ENCODE measurements at places on chromosomes 2 and 18.
A peak's percentile ranks its signal among the peaks of the same experiment; 100 is the strongest.

- DNase-seq = no peak
These were observed 303.0 kb downstream of the CYRIA start for GRCh38 chr2:16362611-16363010.

- no peak for DNase-seq
These were observed 794.8 kb downstream of the SATB2 start for GRCh38 chr2:198662905-198663304.

DNA sequence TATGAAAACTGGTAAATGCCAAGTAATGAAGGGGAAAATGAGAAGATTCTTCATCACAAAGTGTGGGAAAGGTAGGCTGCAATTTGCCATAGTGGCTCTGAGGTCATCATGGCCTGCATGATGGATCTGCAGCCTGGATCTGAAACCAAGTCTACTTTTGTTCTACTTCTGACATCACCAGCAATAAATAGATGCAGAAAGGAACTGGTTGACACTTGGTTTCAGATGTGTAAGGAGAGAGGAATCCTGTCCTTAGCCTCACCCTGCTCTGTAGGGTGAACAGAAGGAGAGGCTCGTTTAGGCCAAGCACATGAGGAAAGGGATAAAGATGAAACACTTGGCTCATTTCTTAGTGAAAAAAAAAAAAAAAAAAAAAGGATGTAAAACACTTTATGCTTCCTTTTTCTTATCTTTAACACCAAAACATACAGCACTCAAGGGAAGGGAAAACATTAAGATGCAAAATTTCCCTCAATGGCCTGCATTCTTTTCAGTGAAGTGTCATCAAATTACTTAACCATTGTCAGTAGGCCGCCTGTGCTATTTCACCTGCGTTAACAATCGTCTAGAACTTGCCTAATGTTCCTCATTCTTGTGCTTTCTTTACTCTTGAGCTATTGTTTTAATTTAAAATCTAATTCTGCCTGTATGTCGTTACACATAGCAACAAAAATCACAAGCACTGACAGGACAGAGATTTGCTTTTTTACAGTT is 3.9 kb downstream of the NEB start:
- DNase-seq = no peak

- no peak for DNase-seq
These were observed 46.7 kb upstream of the BARD1 start for GRCh38 chr2:214856137-214856536.

GRCh38 chr2:191322828-191323506 is 77.8 kb downstream of the MYO1B start:
- no peak for DNase-seq

- no peak for DNase-seq
These were observed 75.5 kb downstream of the NPAS2 start for GRCh38 chr2:100895402-100895801.

GRCh38 chr18:65257149-65257548 is 493.7 kb upstream of the CDH7 start:
- no peak for DNase-seq

DNA sequence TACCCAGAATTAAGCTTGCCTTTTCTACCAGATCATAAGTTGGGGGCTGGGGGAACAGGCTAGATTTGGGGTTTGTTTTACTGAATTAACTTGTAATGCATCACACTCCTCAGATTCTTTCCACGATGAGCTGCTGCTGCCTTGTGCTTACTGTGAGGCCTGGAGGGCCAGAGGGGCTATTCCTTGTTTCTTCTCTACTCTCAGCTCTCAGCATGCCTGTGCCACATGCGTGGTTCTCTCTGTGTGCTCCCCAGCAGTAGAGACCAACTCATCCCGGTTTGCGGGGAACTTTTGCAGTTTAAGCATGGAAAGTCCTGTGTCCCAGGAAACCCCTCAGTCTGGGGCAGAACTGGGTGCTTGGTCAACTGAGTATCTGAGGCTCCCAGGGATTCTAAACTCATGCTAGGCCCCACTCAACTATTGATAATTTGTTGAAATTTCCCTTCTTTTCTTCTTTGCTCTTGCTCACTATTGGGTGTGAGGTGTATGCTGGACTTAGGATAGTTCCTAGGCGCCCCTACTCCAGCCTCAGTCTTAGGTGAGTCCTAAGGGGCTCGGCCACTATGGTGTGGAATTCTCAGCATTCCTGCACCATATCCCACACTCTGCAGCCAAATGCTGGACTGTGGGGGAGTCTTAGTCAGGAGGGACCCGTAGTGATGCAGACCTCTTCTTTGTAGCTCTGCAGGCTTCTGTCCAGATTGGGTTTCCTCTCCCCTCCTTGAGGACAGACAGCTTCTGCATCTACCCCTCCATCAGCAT is 63.1 kb downstream of the SRD5A2 start:
- DNase-seq = no peak

DNA sequence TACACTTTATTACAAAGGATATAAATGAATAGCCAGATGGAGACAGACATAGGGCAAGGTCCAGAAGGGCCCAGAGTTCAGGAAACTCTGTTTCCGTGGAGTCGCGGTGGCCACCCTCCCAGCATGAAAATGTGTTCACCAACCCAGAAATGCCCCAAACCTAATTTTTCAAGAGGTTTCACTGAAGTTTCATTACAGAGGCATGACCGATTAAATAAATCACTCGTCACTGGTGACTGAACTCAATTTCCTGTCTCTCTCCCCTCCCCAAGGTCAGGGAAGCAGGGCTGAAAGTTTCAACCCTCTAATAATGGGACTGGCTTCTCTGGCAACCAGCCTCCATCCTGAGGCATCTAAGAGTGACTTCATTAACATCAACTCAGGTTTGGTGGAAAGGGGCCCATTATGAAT is 22.4 kb downstream of the USP40 start:
- no peak for DNase-seq

- no peak for DNase-seq
These were observed 652.0 kb downstream of the DCC start for GRCh38 chr18:52992041-52992440.

DNA sequence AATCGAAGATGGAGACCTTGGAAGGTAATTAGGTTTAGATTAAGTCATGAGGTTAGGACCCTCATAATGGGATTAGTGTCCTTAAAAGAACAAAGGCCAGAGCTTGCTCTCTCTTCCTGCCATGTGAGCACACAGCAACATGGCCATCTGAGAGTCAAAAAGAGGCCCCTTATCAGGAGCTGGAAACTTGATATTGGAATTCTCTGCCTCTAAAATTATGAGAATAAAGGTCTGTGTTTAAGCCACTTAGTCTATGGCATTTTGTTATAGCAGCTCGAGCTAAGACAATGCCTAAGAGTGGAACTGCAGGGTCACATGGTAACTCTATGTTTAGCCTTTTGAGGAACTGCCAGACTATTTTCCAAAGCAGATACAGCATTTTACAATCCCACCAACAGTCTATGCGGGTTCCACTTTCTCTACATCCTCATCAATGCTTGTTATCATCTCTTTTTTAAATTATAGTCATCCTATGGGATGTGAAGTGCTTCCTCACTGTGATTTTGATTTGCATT is 42.4 kb downstream of the THADA start:
- no peak for DNase-seq

- DNase-seq = no peak
These were observed 14.4 kb upstream of the ITM2C start for GRCh38 chr2:230850358-230850658.

GRCh38 chr18:63058521-63058920 is 261.0 kb downstream of the BCL2 start:
- DNase-seq = no peak

DNA sequence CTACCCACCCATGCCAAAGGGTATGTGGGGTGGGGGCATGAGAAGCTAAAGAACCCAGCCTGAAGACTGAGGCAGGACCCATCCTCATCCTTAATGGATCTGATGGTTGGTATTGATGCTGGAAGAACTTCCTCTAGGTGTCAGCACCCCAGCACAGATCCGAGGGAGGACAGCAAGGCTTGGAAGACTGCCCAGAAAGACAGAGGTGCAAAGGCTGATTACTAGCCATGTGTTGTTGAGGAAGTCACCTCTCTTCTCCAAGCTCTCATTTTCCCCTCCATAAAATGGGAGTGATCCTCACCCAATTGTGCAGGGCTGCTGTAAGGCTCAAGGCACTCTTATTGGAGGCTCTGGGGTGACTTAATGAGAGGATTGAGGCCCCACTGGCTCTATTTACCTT is 256.5 kb downstream of the CELF4 start:
- no peak for DNase-seq

- no peak for DNase-seq
These were observed 17.7 kb downstream of the MYCN start for GRCh38 chr2:15957881-15958713.

DNA sequence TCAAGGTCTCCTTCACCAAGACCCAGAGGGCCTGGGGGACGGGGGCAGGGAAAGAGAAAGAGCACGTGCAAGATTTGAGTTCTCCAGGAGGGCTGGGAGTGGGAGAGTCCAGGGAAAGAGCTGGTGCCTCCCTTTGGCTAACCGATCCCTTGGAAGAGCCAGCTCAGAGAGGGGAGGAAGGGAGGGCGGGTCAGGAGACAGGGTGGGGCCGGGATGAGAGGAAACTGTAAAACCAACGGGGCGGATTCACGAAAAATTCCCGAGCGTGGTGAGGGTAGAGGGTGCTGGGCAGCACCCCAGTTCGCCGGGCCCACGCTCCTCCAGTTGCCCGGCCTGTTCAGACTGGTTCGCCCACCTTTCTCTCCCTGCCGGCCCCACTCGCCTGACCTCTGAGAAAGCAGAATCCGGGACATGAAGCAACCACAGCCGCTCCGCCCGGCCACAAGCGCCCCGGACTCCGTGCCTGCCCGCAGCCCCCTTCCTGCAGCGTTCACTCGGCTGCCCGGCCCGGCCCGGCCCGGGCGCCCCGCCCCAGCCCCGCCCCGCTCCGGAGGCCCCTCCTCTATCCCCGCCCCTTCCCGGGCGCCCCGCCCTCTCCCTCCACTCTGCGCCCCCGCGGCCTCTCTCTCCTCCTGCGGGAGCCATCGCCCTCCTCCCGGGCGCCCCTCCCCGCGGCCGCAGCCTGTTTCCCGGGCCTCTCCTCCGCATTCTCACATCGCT is 230.9 kb upstream of the SMAD2 start:
- DNase-seq = peak; percentile 19

- no peak for DNase-seq
These were observed 117.8 kb downstream of the DYM start for GRCh38 chr18:49342690-49343089.

- no peak for DNase-seq
These were observed 190.4 kb downstream of the SPP2 start for GRCh38 chr2:234240917-234241316.

DNA sequence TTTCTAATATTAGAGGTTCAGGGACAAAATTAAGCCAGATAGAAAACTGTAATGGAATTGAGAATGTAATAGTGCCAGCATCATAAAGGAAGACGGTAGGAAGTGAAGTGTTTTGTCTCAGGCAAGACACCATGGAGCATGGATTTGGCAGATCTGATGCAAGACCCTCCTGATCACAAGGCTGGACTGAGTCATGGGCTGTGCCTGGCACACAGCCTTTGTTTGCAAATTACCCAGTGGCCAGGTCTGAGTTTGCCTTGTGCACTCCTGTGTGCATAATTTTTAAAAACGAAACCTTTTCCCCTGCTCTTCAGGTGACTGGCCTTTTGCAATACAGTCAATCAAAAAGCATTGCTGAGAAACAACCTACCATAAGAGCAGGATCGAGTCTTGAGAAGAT is 2.0 kb upstream of the UPP2 start:
- DNase-seq = no peak

DNA sequence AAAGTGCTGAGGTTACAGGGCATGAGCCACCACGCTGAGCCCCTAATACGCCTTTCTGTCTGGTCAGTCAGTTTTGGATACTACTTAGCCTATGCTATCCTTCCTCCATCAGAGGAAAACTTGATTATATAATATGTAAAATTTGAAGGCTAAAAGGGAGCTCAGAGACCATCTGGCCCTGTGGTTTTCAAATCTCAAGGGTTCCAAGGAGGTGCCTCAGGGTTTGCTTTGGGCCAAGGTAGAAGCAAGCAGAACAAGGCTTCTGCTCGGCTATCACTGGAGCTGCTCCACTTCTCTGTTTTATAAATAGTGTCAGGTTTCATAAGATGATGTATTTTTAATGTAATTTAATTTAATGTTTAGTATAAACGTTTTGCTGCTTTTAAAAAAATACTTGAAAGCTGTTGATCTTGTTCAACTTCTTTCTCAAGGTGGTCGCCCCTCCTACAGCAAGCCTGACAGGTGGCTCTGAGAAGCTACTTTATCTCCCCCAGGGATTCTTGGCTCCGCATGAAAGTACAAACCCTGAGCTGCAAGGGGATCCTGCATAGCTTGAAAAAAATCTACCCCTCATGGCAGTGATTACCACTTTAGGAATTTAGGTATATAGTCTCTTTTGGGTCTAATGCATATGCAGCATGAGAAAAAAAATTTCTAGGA is 290.3 kb downstream of the CNTNAP5 start:
- no peak for DNase-seq

DNA sequence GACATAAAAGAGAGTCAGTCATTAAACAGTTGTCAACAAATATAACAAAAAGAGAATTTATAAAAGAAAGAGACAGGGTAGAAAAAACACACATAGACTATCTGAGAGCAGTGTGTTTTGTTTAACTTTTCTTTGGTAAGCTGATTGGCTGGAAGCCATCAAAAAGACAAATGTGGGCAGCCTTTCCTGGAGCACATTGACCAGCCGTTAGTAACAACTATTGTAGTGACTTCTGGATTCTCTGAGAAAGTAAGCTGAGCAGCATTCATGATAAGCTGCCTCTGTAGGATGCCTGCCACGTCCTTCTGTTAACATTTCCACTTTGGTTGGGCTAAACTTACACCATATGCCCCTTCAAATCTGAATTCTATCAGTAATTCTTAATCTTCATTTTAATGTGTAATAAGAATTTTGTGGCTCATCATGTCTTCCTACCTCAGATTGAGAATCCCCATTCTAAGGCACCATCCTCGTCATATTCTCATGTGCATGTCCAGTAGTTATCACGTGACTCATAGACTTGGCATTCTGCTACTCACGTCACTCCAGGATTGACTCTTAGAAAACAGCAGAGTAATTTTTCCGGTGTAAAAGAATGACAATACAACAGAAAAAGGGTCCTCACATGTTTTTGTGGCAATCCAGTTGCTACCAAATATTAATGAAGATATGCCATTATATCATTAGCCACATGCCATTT is 43.4 kb upstream of the DNAJC10 start:
- no peak for DNase-seq

DNA sequence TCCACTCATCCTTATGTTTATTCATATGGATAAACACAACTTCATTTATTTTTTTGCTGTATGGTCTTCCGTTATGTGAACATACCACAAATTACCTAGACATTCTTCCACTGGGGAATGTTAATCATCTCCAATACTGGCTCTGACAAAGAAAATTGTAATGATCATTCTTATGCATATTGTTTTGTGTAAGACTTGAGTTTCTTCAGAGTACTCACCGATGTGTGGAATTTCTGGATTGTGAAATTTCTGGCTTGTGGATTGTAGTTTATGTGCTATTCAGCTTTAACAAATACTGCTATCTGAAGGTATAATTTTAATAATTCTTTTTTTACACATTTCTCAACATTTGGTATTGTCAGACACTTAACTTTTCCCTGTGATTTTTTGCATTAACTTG is 212.2 kb upstream of the THUMPD2 start:
- no peak for DNase-seq

Measured in CD8-positive, alpha-beta T cell (primary cell).